NCI-H187 (cell line): ENCODE measurements at places on chromosomes 13 and 19.

- no peak for DNase-seq
These were observed 51.7 kb downstream of the TNFSF11 start for GRCh38 chr13:42625611-42626010.

GRCh38 chr13:111295886-111296285 is 24.6 kb upstream of the TEX29 start:
- DNase-seq = no peak

- DNase-seq = no peak
These were observed 15.4 kb downstream of the LILRA1 start for GRCh38 chr19:54608792-54609191.

GRCh38 chr19:10654610-10655456 is 687 bp downstream of the ILF3 start:
- no peak for DNase-seq

- no peak for DNase-seq
These were observed 3.1 kb upstream of the PTPRH start for GRCh38 chr19:55212447-55212846.

- no peak for DNase-seq
These were observed 5.1 kb upstream of the ZNF77 start for GRCh38 chr19:2949939-2950285.

DNA sequence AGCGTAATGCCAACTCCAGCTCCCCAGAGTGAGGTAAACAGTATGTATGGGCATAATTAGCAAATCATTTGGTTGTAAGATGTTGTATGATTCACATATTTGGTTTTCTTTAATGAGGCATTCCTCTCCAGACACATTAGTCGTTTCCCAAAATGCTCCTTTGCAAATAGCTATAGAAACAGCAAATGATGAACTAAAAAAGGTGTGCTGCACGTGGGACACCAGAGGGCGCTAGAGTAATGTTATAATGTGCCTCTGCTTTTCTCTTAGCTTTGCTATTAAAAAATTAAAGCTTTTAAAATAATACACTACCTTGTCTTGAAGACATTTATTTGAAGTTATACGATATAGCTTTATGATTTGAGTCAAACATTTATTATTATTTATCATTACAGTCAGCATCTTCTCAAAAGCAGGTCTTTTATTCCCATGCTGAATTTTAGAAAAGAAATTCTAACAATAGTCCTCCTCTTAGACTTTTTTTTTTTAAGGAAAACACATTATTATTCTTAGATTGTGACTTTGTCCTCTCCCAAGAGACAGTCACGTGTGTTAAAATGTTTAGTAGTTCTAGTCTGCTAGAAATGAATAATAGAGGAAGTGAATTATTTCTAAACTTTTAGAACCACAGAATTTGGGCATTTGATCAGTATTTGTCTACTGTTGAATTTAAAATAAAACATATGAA is 121.6 kb upstream of the FRY start:
- DNase-seq = no peak

DNA sequence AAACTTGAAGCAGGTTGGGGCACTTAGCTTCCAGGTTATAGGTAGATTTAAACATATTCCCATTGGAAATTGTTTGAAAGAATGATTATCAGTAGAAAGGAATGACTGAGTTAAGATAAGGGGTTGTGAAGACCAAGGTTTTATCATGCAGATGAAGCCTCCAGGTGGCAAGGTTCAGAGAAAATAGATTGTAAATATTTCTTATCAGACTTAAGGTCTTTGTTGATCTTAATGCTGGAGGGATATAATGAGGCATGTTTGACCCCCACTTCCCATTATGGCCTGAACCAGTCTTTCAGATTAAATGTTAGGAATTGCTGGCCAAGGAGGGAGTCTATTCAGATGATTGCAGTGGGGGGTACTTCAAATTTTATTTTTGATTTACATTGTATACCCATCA is 1486.5 kb upstream of the PRR20A start:
- DNase-seq = no peak

GRCh38 chr19:15563325-15563794 is 51.7 kb upstream of the CYP4F8 start:
- DNase-seq = no peak

DNA sequence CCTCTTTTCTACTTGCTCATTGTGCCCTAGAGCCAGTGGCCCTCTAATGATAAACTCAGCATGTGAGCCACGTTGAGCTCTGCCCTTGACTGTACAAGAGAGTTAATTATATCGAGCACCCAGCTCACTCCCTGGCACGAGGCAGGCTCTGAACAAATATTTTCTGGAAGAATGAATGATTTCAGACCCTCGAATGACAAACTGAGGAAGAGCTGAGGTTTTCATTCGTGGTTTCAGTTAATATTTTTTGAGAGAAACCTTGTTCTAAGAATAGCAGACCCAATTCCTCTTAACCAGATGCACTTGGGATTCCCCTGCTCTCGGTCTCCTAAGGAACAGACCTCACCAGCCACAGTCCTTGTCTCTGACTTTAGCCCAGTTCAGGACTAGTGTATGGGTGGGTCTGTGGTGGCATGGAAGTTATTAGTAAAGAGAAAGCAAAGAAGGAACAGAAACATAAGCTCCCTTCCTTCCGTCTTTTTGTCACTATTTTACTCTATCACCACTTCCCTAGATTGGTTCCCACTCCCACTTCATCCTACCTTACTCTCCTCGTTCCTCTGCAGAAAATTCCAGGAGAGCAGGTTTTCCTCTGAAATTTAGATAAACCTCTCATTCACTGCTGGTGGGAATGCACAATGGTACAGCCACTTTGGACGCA is 22.1 kb upstream of the WDFY2 start:
- DNase-seq = no peak

DNA sequence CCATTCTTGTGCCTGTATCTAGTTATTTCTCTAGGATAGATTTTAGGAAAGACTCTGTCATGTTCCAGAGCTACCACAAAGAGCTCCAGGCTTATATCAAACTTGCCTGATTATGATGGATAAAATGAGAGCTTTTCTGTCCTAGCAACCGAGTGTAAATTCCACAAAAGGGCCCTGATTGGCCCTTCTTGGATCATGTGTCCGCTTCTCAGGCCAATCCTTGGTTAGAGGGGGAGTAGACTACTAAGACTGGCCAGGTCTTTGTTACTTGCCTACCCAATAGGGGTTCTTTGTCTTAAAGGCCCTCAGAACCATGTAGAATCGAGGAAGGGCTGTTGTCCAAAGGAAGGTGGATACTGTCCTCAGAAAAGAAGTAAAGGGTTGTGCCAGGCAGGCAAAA is 2.4 kb downstream of the DHX34 start:
- no peak for DNase-seq

DNA sequence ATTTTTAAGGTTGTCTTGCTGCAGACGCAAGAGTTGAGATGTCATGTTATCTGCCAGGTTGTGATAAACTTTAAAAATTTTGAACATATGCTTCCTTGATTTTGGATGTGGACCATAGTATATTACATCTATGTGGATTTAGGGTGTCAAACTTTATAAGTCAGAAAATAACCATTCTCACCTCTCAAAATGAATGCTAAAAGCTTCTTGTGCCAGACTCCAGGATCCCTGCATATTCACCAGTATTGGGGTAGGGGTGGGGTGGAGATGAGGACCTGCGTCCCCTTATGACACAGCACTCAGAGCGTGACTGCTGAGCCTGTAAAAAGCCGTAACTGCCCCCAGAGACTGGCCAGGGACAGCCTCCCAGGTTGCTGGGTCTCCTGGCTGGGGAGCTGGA is 524.4 kb downstream of the LMO7 start:
- no peak for DNase-seq
